ENCODE measurements at places on chromosomes 13 and 19. TPM values are rescaled to one million over a fixed set of nuclear protein-coding genes. Genes with fewer than 3 reads are reported as not detected.

CD37 gene
- total RNA-seq: 0.33 TPM

CLDND2 gene
- 0.95 TPM for total RNA-seq

DAND5 gene
- 0.54 TPM for total RNA-seq

SYNE4 gene
- 1.1 TPM for total RNA-seq

NHLRC3 gene
- 16.1 TPM for total RNA-seq

KANK2 gene
- total RNA-seq: 121 TPM

PSG11 gene
- not detected for total RNA-seq

DOCK6 gene
- total RNA-seq: 19.4 TPM

ZNF497 gene
- 1.9 TPM for total RNA-seq

C19orf67 gene
- 0.28 TPM for total RNA-seq

SMIM7 gene
- 70.7 TPM for total RNA-seq

BRME1 gene
- total RNA-seq: 6.5 TPM

ZNF729 gene
- not detected for total RNA-seq

PINLYP gene
- total RNA-seq: 0.21 TPM

SHC2 gene
- 6.7 TPM for total RNA-seq

PSG6 gene
- not detected for total RNA-seq

WTIP gene
- total RNA-seq: 73.6 TPM

SLC25A41 gene
- total RNA-seq: 0.21 TPM

STOML3 gene
- total RNA-seq: not detected

SGTA gene
- total RNA-seq: 85.7 TPM

Measured in Panc1 (cell line).